ENCODE measurements at places on chromosomes 2 and 18.

DNA sequence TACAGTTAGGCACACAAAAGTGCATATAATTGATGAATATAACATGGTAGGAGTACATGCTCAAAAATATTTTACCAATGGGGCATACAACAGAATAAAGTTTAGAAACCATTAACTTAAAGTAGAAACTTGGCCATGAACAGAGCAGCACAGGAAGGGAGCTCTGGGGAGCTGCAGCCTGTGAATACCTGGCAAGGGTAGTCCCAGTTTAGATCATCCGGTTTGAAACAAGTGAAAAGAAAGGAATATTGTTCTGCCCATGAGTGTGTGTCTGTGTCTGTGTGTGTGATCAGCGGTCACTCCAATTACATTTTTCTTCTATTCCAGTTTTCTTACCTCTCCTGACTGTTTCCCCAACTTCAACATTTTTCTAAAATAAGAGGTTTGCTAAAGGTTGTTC lies 233.0 kb downstream of the ALK start:
- no peak for DNase-seq

- peak; percentile 61 for DNase-seq
Measured at GRCh38 chr18:77119851-77120491, 12.6 kb downstream of the MBP start.

DNA sequence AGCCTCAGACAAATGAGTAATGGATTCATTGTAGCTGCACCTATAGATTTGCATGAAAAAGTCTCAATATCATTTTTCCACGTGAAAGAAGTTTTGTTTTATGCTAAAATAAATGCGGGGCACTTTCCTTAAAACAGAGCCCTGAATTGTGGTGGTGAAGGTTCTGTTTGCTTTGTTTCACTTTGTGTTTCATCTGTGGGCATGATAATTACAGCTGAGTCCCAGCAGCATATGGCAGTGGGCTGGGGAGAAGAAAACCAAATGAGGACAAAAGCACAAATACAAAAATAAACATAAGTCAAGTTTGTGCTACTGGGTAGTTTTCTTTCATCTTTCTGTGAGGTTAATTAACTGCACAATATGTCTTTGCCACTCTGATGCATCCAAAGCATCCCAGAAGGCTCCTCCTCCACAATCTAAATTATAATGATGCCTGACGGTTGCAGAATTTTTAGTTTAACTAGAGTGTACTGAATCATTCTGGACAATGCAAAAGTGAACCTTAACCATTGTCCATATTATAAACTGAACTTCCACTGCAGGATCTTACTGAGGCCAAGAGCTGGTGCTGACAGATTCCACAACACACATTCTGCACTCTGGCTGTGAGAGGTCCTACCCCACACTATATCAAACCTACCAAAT lies 97.6 kb downstream of the DSC3 start:
- DNase-seq: no peak

- DNase-seq: peak; percentile 49
Measured at GRCh38 chr2:218959761-218960308, 369 bp downstream of the CDK5R2 start.

GRCh38 chr2:47058003-47058931 lies 96.8 kb downstream of the STPG4 start:
- no peak for DNase-seq

- peak; percentile 69 for DNase-seq
Measured at GRCh38 chr2:122525336-122525735, 769.9 kb downstream of the TSN start.

- DNase-seq: no peak
Measured at GRCh38 chr2:111912547-111912946, 14.1 kb downstream of the MERTK start.

- DNase-seq: no peak
Measured at GRCh38 chr18:9095297-9096006, 7.0 kb upstream of the NDUFV2 start.

DNA sequence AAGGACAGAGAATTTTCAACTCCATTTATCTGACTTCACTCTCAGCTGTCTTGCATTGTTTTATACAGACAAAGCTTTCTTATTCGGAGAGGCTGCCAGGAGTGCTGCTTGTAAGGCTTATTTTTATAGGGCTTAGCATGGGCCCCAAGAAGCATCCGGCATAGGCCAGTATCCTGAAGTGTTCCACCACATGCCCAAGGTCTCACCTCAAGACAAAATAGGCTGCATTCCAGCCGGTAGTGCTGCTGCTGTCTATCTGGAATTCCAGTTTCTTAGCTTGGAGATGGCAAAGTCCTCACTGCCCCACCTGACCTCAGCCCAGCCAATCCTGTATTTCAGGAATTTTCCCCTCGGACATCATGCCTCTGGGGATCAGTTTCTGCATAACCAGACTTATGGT lies 47.6 kb upstream of the MCFD2 start:
- no peak for DNase-seq

- DNase-seq: no peak
Measured at GRCh38 chr2:111634050-111634794, 249.8 kb downstream of the ANAPC1 start.

DNA sequence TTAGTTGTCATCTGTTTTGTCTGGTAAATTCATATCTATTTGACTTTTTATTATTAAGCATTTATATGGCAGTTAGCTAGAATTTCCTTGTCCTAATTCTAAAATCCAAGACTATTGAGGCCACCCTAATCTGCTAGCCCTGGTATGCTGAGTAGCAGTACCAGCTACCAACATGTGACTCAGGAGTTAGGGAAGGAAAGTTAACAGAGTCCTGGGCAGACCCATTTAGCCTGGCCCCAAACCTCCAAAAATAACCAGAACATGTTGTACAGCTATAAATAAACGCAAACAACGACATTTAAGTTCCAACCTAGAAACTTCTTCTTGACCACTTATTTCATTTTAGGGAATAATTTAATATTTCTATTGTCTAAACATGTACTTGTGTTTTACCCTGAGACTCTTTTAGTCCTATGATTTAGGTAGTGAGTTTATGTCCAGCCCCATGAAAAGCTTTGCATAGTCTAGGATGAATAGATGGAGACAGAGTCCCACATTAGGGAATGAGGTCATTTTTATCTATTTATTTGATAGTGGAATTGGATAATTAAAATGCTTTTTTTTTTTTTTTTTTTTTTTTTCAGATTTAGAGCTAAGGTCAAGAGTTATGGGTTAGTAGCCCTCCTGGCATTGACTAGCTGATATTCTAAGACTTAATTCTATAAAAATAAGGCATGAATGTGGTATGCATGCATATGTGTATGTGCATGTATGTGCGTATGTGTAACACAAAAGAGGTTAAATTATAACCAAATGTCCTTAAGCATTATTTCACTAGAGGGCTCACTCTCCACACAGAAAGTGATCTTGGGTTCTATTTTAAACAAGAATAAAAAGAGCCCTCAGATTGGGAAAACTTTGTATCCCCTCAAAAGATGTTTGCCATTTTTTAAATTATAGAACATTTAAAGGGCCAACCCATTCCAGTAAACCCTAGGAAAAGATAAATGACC lies 160.1 kb upstream of the MAPRE2 start:
- no peak for DNase-seq

DNA sequence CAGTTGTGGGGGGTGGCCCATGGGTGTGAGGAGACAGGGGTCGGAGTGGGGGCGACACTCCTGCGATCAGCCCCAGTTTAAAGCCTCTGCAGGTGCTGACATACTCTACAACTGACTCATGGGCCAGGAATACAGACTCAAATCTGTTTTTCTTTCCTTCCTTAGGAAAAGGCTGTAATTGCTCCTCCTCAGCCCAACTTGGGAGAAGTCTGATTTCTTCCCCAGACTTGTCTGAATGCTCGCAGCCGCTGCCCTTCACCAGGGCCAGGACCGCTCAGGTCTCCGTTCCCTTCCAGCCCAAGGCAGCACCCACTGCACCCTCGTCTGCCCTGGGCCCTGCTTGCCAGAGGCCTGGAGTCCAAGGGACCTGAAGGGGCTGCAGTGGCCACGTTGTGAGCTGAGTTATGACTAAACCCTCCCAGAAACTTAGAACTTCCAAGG lies 41.3 kb downstream of the RHOB start:
- DNase-seq: no peak

DNA sequence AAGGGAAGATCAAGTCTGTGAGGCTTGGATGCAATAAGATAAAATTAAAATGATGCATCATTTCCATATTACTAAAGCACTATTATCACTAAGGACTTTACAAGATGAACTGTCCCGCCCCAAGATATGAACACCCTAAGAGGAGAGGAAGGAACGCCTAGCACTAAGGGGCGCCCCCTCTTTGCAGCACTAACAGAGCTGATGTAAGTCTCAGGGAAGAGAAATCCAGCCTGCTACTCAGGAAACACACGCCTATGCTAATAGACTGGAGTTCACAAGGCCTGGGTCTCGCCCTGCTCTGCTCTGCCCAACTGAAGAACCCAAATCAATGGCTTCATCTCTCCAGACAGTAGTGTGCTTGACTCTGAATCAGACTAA lies 6.1 kb downstream of the INO80C start:
- no peak for DNase-seq

GRCh38 chr18:65435534-65435933 lies 315.3 kb upstream of the CDH7 start:
- DNase-seq: no peak

DNA sequence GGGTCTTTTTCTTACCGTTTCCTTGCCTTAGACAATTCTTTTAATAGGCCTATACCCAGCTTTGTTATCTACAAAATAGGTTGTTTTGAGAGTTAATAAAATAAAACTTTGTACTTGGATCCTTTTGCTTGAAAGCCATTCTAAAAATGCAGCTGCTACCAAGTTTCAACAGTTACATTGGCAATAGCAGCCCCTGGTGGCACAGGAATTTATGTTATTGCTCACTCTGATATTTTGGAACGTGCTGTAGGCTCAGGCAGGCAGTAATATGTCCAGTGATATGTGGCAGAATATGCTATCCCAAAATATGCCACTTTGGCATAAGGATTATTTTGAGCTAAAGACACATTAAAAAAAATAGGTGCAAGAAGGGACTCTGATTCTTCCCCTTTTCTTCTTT lies 6.7 kb upstream of the COMMD1 start:
- no peak for DNase-seq

- no peak for DNase-seq
Measured at GRCh38 chr2:232329716-232330067, 48.9 kb upstream of the ALPP start.

DNA sequence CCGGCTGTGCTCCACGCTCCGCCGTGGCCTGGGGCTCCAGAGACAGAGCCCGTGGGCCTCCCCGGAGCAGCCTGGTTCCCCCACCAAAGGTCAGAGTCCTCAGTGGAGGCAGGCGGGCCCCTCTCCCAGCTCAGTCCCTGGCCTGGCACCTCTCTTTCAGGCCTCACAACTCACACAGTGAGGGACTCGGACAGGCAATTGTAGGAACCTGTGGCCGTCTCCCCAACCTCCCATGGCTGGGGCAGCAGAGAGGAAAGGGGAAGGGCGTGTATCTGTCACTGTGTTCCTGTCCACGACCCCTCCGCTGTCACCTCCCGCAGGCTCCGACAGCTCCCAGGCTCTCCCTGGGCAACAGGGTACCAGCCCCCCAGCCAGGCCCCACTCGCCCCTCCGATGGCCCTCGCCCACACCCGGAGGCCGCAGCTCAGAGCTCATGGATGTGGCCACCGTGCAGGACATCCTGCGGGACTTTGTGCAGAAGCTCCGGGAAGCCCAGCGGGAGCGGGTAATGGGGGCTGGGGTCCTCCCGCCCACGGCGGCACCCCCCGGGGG lies 32.4 kb upstream of the SNED1 start:
- DNase-seq: peak; percentile 43

All from kidney (tissue), 22 donors.